Mesenteric fat pad (tissue), 1 donor: ENCODE measurements at places on chromosomes 4 and X. TPM values are rescaled to one million over a fixed set of nuclear protein-coding genes. Genes with fewer than 3 reads are reported as not detected.

RHOH gene
- 3.9 TPM for total RNA-seq

DRD5 gene
- not detected for total RNA-seq

SUPT20HL1 gene
- not detected for total RNA-seq

ZAR1 gene
- not detected for total RNA-seq

HMX1 gene
- not detected for total RNA-seq

MPP1 gene
- 85.1 TPM for total RNA-seq

CCNB3 gene
- total RNA-seq = 0.48 TPM

CNGA2 gene
- not detected for total RNA-seq

CT45A5 gene
- total RNA-seq = not detected

FGFBP1 gene
- 0.26 TPM for total RNA-seq

SPIN2A gene
- 1.3 TPM for total RNA-seq

NRK gene
- total RNA-seq = 0.96 TPM

GLRA3 gene
- not detected for total RNA-seq

FAM50A gene
- 88.3 TPM for total RNA-seq

SETD7 gene
- 81.0 TPM for total RNA-seq

KLHL4 gene
- 0.48 TPM for total RNA-seq

MAGEB17 gene
- total RNA-seq = not detected

DNAAF6 gene
- total RNA-seq = not detected

DCAF4L1 gene
- total RNA-seq = 0.35 TPM

SOWAHB gene
- total RNA-seq = not detected

GPR50 gene
- not detected for total RNA-seq

ADH1A gene
- 11.8 TPM for total RNA-seq

PPARGC1A gene
- total RNA-seq = 9.7 TPM

SOD3 gene
- total RNA-seq = 128 TPM

CSAG3 gene
- not detected for total RNA-seq

APLN gene
- total RNA-seq = 5.6 TPM

PPP4R3C gene
- not detected for total RNA-seq

MAGEE1 gene
- total RNA-seq = 1.2 TPM

FGD1 gene
- 5.0 TPM for total RNA-seq

GPC4 gene
- total RNA-seq = 9.5 TPM

TMSB15B gene
- total RNA-seq = 1.7 TPM

F9 gene
- total RNA-seq = not detected

PAGE2 gene
- total RNA-seq = not detected

GPAT3 gene
- 9.2 TPM for total RNA-seq

ZXDA gene
- 3.3 TPM for total RNA-seq

SLC7A11 gene
- 0.93 TPM for total RNA-seq

NFKB1 gene
- total RNA-seq = 55.5 TPM

OPHN1 gene
- 4.8 TPM for total RNA-seq

FAM47A gene
- not detected for total RNA-seq

GPR82 gene
- 0.42 TPM for total RNA-seq

WAS gene
- 22.0 TPM for total RNA-seq

SNCA gene
- 13.4 TPM for total RNA-seq

TCEAL7 gene
- total RNA-seq = 2.4 TPM

ELOVL6 gene
- total RNA-seq = 6.9 TPM

POU4F2 gene
- not detected for total RNA-seq

AMTN gene
- not detected for total RNA-seq
